IMR-90 (cell line): ENCODE measurements at places on chromosomes 12 and 14. TPM values are rescaled to one million over a fixed set of nuclear protein-coding genes. Genes with fewer than 3 reads are reported as not detected.
A peak's percentile ranks its signal among the peaks of the same experiment; 100 is the strongest.

DNA sequence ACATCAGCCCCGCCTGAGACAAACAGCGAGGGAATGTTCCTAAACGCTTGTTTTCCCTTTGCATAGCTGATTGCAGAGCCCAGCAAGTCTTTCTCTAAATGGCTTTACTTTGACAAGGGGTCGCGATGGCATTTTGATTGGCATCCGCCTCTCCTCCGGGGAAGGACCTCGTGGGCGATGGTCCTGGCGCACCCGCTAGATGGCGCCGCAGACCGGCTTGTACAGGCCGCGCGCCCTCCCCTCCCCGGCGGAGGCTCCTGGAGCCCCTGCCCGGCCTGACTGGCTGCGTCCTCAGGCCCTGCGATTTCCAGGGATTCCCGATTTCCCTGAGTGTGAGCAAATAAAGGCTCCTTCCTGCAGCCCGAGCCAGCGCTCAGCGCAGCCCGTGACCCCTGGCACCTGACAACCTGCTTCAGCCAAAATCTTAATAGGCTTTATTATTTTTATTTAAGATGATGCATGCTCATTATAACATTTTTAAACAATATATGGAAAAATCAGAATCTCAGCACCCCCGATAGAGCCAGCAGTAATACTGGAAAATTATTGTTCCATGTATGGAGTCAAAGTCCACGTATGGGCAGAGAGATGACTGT, 468.3 kb downstream of the AACS start:
- no peaks in the 10 kb centered on the region for H3K27me3 ChIP-seq
- no peak overlapping the region for H3K27ac ChIP-seq
- no peaks in the 10 kb centered on the region for H3K36me3 ChIP-seq
- H3K4me1 ChIP-seq, result no peaks in the 10 kb centered on the region
- no peak overlapping the region for H3K4me3 ChIP-seq
- no peak for DNase-seq

- no peak overlapping the region for H3K4me3 ChIP-seq
- H3K27me3 ChIP-seq, result no peaks in the 10 kb centered on the region
- H3K36me3 ChIP-seq, result peaks cover 10% of the 10 kb centered on the region
These were observed 134.2 kb downstream of the SMOC1 start for GRCh38 chr14:70013271-70013873.

Gene HHIPL1
- total RNA-seq, result 0.56 and 0.72 TPM in 2 replicates

- peaks cover 3% of the 10 kb centered on the region; the same call in 1 of the 2 replicates for H3K4me1 ChIP-seq
- peaks cover 43% of the 10 kb centered on the region for H3K27me3 ChIP-seq
- peak; percentile 52 for DNase-seq
These were observed 2.4 kb downstream of the ADCY4 start for GRCh38 chr14:24332268-24332993.

Gene SIRT4
- total RNA-seq, result 0.83 and 2.0 TPM in 2 replicates

- peaks cover 1% of the 10 kb centered on the region; the same call in 1 of the 2 replicates for H3K36me3 ChIP-seq
- no peaks in the 10 kb centered on the region for H3K27me3 ChIP-seq
- H3K4me3 ChIP-seq, result no peak overlapping the region
- H3K4me1 ChIP-seq, result no peaks in the 10 kb centered on the region; the same call in 1 of the 2 replicates
- no peak for DNase-seq
- H3K27ac ChIP-seq, result no peak overlapping the region
These were observed 31.3 kb downstream of the GABARAPL1 start for GRCh38 chr12:10243818-10244520.

DNA sequence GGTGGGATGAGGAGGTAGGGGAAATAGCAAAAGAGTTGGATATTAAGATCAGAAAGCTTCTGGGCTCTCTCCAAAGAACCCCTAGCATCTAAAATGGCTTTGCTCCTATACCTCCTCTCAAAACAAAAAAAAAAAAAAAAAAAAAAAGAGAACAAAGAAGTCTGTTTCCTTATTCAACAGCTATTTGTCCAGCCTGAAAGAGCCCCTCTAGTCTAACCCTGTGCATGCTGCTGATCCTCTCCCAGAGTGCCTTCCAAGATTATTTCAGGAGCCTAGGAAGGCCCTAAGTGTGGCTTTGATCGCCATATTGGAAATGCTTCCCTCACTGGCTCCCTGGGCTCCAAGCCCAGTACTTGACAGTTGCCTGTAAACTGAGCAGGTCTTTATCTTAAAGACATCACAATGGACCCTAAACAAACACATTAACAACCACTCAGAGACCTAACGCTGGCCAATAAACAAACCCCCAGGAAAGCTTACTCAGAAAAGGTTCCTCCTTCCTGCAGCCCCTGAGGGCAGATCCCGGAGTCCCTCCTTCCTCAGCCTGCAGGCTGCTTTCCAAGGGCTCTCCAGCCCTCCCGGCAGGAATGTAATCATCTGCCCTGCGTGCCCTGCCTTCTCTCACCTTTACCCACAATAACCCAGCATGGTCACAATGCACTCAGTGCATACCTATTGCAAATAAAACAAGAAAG, 17.4 kb upstream of the COL2A1 start:
- no peak overlapping the region for H3K27ac ChIP-seq
- no peak overlapping the region for H3K4me3 ChIP-seq
- H3K4me1 ChIP-seq, result no peaks in the 10 kb centered on the region; the same call in 1 of the 2 replicates
- peaks cover 70% of the 10 kb centered on the region for H3K27me3 ChIP-seq
- no peaks in the 10 kb centered on the region for H3K36me3 ChIP-seq

- peaks cover 39% of the 10 kb centered on the region for H3K4me1 ChIP-seq
- no peaks in the 10 kb centered on the region for H3K27me3 ChIP-seq
- DNase-seq, result no peak
- H3K27ac ChIP-seq, result peak overlapping the region; percentile 98
- H3K4me3 ChIP-seq, result no peak overlapping the region; the same call in 1 of the 2 replicates
- peaks cover 15% of the 10 kb centered on the region; the same call in 1 of the 2 replicates for H3K36me3 ChIP-seq
These were observed 439 bp upstream of the TNFRSF1A start for GRCh38 chr12:6342140-6342889.

- peak; percentile 55 for DNase-seq
- H3K27ac ChIP-seq, result no peak overlapping the region
- H3K27me3 ChIP-seq, result no peaks in the 10 kb centered on the region
- no peaks in the 10 kb centered on the region for H3K36me3 ChIP-seq
These were observed 38.9 kb downstream of the DMAC2L start for GRCh38 chr14:50350975-50351374.

DNA sequence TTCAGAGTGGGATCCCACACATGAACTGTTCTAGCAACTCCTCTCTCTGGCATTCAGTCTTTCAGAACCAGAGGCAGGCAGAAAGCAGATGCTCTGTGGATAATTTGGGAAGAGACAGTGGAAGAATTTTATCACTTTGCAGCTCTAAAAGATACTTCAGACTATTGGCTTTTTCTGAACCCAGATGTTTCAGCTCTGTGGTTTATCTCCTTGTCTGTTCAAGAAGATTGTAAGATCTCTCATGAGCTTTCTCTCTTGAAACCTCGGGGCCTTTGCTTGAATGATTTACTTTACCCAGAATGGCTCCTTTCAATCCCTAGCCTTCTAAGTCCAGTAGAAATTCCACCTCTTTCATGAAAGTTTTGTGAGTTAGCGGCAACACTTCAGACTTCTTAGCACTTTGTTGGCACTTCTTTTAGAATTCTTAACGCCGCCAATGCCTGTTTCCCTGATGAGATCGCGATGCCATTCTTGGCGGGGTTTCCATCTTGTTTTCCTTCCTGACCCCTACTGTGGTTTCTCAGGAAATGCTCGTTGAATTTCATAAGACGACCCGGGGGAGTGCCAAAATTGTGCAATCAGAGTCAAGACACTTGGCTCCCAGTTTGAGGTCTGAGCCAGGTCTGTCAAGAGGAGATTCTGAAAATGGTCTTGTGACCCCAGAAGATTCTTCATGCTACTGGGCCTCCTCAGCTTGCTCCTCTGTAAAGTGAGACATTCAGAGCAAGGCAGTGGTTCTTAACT, 107.0 kb upstream of the PRICKLE1 start:
- H3K4me3 ChIP-seq, result no peak overlapping the region
- H3K36me3 ChIP-seq, result no peaks in the 10 kb centered on the region
- peak; percentile 64 for DNase-seq

- H3K27ac ChIP-seq, result no peak overlapping the region
- peaks cover 9% of the 10 kb centered on the region for H3K27me3 ChIP-seq
- no peak overlapping the region for H3K4me3 ChIP-seq
- no peaks in the 10 kb centered on the region for H3K36me3 ChIP-seq
These were observed 132.7 kb upstream of the EEA1 start for GRCh38 chr12:93061473-93062419.

DNA sequence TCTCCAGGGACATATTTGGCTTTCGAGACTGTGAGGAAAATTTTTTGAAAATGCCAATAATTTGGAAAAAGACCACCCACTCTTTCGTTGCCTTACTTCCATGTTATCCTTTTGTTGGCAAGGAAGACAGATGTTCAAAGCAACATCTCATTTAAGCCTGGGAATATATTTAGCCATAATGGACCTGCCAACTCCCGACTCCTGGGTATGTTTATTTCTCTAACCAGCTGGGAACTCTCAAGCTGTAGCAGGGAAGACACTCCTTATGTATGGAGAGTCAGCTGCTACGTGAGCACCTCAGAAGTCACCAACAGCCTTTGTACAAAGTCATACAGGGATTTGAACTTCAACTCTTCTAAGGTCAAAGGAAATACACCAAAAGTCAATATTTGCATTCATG, 96.5 kb upstream of the DAAM1 start:
- H3K27me3 ChIP-seq, result no peaks in the 10 kb centered on the region
- H3K36me3 ChIP-seq, result no peaks in the 10 kb centered on the region
- DNase-seq, result peak; percentile 39
- no peak overlapping the region for H3K27ac ChIP-seq
- no peak overlapping the region for H3K4me3 ChIP-seq

Gene NFATC4
- total RNA-seq, result 13.6 and 15.6 TPM in 2 replicates

Gene SOX5
- 11.9 and 13.1 TPM in 2 replicates for total RNA-seq

GRCh38 chr12:51777457-51777856, 71.1 kb downstream of the FIGNL2 start:
- DNase-seq, result no peak
- H3K4me3 ChIP-seq, result no peak overlapping the region
- H3K27ac ChIP-seq, result no peak overlapping the region

Gene C12orf50
- not detected in 2 replicates for total RNA-seq

DNA sequence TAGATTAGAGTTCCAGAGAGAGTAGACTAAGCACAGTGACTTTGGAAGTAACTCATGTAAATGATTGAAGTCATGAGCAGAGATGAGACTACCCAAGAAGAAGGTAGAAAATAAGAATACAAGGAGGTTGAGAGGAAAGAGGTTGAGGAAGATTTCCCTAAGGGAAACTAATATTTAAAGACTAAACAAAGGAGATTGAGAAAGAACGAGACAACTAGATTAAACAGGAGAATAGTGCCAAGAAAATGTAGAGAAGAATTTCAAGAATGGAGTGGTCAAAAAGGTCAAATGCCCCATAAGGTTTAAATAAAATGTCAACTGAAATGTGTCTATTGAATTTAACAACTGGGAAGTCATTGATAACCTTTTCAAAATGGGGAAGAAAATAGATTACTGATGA, 59.0 kb downstream of the RPS29 start:
- no peak overlapping the region for H3K4me3 ChIP-seq
- H3K27me3 ChIP-seq, result peaks cover 1% of the 10 kb centered on the region; the same call in 1 of the 2 replicates
- H3K27ac ChIP-seq, result no peak overlapping the region
- DNase-seq, result no peak

DNA sequence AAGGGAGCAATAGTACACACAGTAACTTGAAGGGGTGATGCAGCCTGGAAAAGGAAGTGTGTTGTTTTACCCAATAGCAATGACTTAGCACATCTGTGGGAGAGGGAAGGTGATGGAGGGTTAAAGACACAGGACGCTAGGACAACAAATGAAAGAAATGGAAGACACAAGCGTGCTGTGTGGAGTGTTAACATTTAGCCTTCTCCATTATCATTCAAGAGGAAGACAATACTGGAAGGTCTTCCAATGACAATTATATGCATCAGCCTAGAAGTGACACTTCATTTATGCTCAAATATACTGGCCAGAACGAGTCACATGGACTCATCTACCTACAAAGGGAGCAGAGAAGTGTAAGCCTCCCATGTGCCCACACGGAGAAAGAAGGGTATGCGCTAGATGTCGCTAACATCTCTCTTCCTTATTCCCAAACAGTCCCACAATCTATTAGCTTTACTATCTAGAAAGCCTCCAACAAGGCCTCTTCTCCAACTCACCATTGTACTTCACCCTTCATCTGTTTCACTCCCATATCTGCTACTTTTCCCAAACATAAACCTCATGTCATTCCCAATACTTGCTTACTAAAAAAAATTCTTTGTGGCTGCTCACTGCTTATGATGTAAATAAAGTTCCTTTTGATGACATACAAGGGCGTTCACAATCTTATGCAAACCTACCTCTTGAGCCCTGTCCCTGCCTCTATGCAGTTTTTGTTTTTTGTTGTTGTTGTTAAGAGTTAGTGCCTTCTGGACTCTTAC, 20.3 kb downstream of the PPM1H start:
- H3K4me1 ChIP-seq, result no peaks in the 10 kb centered on the region
- H3K27ac ChIP-seq, result no peak overlapping the region
- H3K36me3 ChIP-seq, result no peaks in the 10 kb centered on the region
- peaks cover 19% of the 10 kb centered on the region for H3K27me3 ChIP-seq

- no peaks in the 10 kb centered on the region for H3K36me3 ChIP-seq
- H3K27me3 ChIP-seq, result no peaks in the 10 kb centered on the region
- H3K4me3 ChIP-seq, result no peak overlapping the region
These were observed 32.8 kb downstream of the ABCD2 start for GRCh38 chr12:39586816-39587215.

Gene KRT85
- not detected in 2 replicates for total RNA-seq

GRCh38 chr14:89293314-89293916, 123.6 kb downstream of the FOXN3 start:
- no peak for DNase-seq
- no peak overlapping the region for H3K27ac ChIP-seq
- peaks cover 15% of the 10 kb centered on the region for H3K36me3 ChIP-seq
- H3K4me1 ChIP-seq, result peaks cover 3% of the 10 kb centered on the region; the same call in 1 of the 2 replicates

GRCh38 chr12:29781705-29782266, 2.0 kb downstream of the TMTC1 start:
- peaks cover 2% of the 10 kb centered on the region; the same call in 1 of the 2 replicates for H3K36me3 ChIP-seq
- no peak for DNase-seq
- H3K27ac ChIP-seq, result peak overlapping the region; percentile 28; the same call in 1 of the 2 replicates
- peaks cover 4% of the 10 kb centered on the region for H3K4me1 ChIP-seq
- H3K27me3 ChIP-seq, result peaks cover 2% of the 10 kb centered on the region; the same call in 1 of the 2 replicates
- H3K4me3 ChIP-seq, result peak overlapping the region; percentile 95

DNA sequence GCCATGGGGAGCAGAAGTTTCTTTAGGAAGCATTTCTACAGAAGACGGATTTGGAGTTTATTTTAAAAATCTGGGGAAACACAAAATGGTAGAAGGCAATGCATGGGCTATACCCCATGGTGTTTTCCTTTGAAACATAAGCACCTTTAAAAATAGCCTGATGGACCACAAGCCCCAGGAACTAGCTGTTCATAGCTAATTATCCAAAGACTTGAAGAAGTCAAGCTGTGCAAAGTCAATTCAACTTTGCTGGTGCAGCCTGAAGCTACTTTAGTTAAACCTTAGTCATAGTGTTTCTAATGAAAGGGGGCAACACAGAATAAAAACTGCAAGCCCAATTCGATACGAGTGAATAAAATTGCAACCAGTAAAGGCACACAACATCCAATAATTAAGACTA, 732.5 kb downstream of the GALC start:
- no peak for DNase-seq
- H3K4me3 ChIP-seq, result no peak overlapping the region
- no peaks in the 10 kb centered on the region for H3K4me1 ChIP-seq

Gene GLIPR1L1
- total RNA-seq, result not detected in 2 replicates

GRCh38 chr12:460261-461230, 807 bp downstream of the B4GALNT3 start:
- peak overlapping the region; percentile 25; the same call in 1 of the 2 replicates for H3K4me3 ChIP-seq
- H3K27ac ChIP-seq, result no peak overlapping the region
- H3K36me3 ChIP-seq, result no peaks in the 10 kb centered on the region
- H3K27me3 ChIP-seq, result peaks cover 88% of the 10 kb centered on the region
- DNase-seq, result no peak
